ENCODE measurements at places on chromosomes 6 and 20.

- no peak for DNase-seq
These were observed 134.0 kb upstream of the DTNBP1 start for GRCh38 chr6:15796844-15797243.

- DNase-seq: no peak
These were observed 24.4 kb downstream of the CNR1 start for GRCh38 chr6:88141561-88142296.

DNA sequence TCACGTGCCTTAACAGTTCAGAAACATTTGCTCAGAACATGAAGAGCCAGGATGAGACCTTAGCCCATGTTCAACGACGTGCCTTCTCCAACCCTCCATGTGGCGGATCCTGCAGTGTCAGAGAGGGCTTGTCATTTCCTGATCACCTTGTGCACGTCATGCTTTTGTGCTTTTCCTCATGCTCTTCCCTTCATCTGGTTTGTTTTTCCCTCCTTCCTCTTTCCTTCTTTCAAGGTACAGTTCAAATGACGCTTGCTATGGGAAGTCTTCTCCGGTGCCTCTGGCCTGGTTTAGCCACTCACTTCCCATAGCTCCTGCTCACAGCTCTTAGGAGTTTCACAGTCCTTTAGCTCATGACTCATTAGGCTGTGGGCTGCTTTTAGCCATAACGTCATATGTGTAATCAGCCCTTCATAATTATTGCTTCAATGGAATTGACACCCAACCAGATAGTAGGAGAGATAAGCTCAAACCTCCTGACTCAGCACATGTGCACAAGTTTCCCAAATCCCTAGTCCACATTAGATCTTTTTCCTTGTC, 102.7 kb upstream of the CNKSR3 start:
- no peak for DNase-seq

DNA sequence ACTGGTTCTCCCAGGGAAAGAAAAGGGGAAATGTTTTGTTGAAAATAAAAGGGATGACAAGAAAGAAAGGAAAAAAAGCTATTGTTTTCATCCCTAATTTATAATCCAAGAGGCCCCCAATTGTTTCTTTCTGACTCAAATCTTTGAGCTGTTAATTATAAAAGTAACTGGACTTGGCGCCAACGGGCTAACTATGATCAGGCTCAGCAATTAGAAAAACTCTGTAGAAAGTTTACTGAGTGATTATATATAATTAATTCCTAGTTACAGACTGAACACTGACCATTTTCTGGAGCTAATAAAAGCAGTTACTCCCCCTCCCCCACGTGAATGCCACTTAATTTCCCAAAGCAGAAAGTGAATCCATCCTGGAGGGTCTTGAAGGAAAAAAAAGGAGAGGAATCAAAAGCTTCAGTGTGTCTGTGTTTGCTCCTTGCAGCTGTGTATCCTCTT, 3.2 kb downstream of the ZMYND8 start:
- DNase-seq: no peak

DNA sequence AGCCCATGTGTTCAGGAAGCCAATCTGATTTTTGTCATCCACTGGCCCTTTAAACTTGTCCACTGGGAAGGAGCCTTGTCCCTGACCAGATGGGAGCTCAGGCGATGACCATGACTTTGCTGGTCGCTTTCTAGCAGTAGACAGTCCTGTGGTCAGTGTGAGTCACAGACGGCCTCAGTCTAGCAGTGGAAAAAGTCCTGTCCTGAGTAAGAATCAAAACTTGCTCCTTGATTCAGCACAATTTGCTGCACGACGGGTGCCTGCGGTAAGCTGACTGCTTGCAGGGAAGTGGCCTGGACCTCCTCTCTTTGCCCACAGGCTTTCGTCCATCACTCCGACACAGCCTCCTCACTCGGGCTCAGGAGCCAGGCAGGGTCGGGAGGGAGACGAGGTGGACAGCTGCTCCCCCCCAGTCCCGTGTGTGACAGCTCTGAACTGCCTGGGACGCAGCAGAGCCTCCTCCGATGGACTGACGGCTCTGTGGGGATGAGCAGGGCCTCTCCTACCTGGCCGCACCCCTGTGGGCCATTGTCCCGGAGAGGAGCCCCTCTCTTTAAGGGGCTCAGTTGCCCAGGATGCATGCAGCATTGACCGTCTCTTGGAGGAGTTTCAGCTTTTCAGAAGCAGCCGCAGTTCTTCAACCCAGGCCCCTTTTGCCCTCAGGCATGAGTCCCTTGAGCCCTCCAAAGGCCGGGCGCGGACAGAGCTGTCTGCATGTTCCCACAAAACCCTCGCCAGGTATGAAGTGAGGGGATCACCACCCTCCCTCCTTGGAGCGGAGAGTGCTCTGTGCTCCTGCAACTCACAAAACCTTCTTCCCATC, 209.2 kb downstream of the ANKRD60 start:
- no peak for DNase-seq

DNA sequence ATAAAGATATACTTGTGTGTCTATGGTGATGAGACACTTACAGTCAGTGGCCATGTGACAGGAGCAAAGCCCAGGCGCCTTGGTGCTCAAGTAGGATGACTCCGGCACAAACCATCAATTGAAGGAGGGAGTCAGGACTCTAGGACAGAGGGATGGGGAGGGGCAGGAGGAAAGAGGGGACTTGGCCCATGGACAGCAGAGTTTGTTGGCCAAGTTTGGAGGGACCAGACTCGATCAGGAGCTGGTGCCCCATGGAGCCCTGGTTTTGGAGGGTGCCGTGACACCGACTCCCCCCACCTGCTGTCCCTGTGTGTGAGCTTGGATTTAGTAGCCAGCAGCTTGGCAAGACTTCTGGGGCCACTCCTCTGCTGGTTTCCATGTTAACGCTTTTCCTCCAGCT, 66.1 kb downstream of the ADNP start:
- DNase-seq: no peak

DNA sequence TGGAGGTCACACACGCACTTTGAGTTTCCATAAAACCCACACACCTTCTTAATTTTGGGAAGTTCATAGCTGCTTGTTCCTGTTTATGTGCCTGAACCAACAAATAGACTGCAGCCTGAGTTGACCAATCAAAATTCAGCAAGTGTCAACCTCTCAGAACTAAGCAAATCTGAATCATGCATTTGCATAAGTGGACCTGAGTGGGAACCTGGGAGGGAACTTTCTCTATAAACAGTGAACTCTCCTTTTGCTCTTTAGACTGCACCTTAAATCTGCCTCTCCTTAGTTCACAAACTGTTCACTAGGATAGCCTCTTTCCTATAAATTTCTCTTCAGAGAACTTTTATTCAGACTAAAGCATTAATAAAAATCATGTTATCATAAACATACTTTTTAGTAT, 37.9 kb downstream of the SLC17A1 start:
- no peak for DNase-seq

DNA sequence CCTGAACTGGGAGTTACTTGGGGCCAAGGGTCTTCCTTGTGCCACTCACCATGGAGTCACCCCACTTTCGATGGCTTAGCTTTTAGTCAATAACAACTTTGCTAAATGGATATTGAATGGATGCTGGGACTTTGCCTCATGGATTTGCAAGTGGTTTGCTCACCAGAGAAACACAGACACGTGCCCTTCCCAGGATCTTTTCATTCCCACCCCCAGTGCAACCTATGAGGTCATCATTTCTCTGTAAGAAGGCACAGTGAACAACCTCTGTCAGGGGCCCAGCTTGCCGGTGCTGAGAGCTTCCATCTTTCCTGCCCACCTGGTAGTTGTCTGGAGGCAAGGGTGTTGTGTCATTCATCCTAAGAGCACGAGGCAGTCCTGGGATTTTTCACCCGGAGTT, 256.8 kb upstream of the PMEPA1 start:
- no peak for DNase-seq

GRCh38 chr20:10516529-10516928, 81.4 kb downstream of the SLX4IP start:
- DNase-seq: no peak

GRCh38 chr6:38320843-38321242, 318.9 kb downstream of the BTBD9 start:
- DNase-seq: no peak

- DNase-seq: no peak
These were observed 7.5 kb upstream of the CD164 start for GRCh38 chr6:109389650-109390274.

DNA sequence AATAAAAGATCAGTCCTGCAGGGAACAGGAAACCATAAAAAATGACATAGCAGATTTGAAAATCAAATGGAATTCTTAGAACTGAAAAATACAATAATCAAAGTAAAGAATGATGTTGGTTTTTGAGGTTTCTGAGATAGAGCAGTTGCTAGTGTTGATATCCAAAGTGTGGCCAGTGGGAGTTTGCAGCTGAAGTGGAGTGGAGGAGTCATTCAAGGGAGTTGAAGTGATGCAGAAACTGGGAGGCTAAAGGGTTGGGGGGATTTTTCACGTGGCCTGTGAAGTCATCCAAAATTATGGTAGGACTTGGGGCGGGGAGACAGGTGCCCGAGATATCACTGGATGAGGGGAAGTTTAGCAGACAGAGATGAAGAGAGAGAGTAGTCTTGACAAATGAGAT, 123.6 kb downstream of the CDC5L start:
- no peak for DNase-seq

DNA sequence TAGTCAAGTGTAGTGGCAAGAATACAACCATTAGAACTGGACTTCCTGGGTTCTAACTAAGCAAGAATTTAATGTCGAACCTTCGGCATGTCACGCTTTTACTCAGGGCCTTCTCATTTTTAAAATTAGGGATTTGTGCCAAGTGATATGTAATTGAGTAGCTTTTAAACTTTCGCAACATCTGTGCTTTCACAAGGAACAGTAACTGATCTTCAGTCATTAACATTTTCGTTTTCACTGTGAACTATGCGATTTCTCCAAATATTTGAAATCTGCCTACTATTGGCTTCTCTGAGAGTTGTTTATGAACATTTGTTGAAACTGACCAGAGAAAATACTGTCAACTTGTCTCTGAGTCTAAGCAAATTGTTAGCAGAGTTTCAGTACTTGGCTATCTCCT, 27.6 kb downstream of the GRM1 start:
- DNase-seq: no peak

- DNase-seq: no peak
These were observed 22.0 kb downstream of the C6orf89 start for GRCh38 chr6:36907781-36908180.

DNA sequence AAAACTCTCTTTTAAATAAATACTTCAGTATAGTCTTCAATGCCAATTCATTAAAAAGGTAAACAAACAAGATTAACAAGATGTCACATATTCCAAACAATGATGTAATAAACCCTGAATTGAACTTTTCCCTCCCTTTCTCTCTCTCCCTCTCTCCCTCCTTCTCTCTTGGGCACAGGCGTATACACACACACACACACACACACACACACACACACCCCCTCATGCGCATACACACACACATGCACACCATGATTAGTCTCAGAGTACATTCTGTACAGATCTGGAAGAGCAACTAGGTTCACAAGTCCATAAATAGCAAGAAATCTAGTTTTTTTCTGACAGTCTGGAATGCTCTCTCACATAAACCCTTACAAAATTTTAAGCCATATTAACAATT, 128.3 kb downstream of the DST start:
- DNase-seq: no peak

- no peak for DNase-seq
These were observed 862.3 kb upstream of the CITED2 start for GRCh38 chr6:140236732-140237131.

DNA sequence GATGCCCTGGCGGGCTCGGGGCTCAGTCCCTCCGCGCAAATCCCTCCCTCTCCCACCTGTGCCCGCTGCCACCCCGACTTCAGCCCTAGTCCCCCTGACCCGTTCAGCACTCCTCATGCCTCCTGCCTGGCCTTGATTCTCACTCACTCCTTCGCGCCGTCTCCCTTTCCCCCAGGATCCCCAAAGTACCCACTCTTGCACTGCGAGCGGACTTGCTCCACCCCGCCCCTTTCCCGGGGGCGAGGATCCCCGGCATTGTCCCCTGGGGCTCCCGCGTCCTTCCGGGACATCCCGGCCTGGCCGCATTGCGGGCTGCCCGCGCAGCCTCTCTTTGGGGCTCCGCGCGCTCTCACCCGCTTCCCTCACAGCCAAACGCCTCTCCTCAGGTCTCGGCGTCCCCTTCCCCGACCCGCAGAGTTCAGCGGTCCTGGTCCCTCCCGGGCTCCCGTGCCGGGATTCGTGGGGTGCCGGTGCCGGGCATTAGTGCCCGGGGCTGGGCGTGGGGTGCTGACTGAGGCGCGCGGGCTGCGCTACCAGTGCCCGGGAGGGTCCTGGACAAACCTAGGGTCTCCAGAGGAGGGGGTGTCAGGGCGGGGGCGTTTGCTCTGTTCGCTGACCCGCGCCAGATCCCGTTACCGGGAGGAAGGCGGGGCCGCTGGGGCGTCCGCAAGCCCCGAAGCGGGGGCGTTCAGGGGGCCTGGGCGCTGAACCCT, 45.5 kb upstream of the SUPT3H start:
- DNase-seq: peak; percentile 17

DNA sequence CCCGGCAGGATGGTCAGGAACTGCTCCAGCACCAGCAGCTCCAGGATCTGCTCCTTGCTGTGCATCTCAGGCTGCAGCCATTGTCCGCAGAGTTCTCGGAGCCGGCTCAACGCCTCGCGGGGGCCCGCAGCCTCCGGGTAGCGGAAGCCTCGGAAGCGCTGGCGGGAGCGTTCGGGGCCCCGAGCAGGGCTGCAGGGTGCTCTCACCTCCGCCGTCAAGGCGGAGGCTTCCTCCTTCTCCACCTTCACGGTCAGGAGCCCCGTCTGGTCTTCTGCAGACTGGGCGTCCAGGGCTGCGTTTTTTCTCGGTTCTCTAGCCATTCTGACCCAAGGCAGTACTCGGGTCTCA, 434 bp downstream of the ZKSCAN4 start:
- no peak for DNase-seq

DNA sequence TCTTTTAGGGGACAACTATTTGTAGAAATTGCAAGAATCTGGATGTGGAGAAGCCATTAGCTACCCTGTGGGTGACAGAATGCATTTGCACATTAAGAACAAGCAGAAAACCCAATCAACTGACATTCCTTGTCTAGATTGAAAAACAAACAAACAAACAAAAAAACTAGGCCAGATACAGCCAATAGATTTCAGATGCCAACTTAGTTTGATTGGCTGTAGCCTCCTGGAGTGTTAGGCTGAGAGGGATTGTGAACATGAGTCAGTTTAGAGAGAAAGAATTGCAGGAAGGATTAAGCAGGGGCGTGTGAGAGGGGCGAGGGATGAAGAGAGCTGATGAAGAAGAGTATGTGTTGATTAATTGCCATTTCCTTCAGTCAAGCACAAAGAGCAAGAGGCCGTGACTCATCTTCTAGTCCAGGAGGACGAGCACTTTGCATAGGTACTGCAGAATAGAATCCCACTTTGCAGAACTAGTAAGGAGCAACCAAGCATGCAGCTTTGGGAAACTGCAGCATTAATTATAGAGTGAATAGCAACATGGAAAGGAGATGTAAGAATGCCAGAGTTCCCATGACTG, 188.0 kb upstream of the RAB32 start:
- no peak for DNase-seq

DNA sequence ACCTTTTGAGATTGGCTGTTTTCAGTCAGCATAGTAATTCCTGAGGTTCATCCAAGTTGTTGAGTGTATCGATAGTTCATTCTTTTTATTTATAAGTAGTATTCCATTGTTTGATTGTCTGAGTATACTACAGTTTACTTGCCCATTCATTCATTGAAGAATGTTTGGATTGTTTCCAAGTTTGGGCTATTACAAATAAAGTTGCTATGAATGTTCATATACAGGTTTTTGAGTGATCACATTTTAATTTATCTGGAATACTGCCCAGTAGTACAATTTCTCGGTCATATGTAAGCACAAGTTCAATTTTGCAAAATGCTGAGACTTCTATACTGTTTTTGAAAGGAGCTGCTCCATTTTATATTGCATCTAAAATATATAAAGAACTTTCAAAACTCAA, 14.2 kb upstream of the EPHA7 start:
- no peak for DNase-seq

All from activated CD4-positive, alpha-beta T cell treated with anti-CD3 and anti-CD28 coated beads for 24 hours (primary cell).